T follicular helper cell (primary cell): ENCODE measurements at places on chromosomes 12 and 14.
A peak's percentile ranks its signal among the peaks of the same experiment; 100 is the strongest.

DNA sequence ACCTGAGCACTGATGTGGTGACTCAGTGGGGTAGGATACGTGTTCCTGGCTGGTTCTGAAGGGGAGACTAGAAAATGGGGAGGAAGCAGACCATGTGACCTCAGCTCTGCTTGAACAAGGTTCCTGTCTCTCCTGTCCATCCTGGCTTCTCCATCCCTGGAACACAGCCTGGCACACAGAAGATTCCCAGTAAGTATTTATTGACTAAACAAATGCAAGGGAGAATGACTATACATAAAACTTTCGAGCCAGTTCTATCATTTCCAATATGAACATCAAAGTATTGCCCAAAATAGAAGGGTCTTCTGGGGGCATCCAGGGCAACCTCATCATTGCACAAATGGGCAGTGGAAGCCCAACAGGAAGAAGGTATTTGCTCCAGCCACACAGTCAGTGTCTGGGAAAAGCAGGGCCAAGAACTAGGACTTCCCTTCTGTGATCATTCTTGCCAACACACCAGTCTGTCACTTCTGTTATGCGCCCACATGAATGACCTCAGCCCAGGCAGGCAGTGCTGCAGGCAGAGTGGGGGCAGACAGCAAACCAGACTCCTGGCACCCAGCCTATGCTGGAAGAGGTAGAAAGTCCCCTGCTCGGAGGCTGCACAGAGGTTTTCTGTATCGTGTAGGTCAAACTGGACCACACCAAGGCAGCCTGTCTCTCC is 5.6 kb upstream of the SERPINA9 start:
- DNase-seq: no peak

DNA sequence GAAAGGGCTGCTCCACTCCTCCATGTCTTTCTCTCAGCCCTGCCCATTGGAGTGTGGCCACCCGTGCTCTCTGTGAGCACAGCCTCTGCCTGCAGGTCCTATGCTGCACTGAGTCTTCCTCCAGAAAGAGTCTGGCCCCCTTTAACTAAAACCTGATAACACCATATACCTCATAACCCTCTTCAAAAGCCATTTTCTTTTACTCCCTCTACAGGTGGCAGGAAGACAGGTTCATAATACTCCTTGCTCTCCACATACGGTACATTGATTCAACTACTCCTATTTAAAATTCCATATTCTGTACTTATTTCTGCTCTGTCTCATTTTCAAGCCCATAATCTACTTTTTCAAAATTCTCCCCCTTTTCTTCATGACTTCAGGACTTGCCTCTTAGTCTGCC is 144.0 kb downstream of the HELB start:
- no peak for DNase-seq

- DNase-seq: no peak
Measured at GRCh38 chr12:113758165-113758924, 207.8 kb downstream of the RBM19 start.

GRCh38 chr14:63286071-63286470 is 32.7 kb downstream of the GPHB5 start:
- no peak for DNase-seq

- no peak for DNase-seq
Measured at GRCh38 chr14:35539969-35540368, 6.0 kb downstream of the INSM2 start.

DNA sequence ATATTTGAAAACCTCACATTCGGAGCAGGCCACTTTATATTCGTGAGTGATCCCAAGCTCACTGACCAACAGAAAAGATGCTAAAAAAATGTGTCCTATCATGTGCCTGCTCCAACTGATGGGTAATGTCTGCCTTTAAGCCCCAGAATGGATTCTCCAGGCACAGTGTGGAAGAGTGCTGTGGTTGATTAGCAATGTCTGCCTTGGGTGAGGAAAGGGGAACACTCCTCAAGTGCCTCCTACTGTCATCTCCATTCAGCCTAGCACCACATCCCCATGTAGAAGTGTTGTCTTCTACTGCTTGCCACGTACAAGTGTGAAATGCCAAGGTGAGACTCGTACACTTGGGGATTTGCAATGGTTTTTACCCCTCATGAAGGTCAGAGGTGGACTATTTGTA is 199.3 kb downstream of the SLC41A2 start:
- no peak for DNase-seq

DNA sequence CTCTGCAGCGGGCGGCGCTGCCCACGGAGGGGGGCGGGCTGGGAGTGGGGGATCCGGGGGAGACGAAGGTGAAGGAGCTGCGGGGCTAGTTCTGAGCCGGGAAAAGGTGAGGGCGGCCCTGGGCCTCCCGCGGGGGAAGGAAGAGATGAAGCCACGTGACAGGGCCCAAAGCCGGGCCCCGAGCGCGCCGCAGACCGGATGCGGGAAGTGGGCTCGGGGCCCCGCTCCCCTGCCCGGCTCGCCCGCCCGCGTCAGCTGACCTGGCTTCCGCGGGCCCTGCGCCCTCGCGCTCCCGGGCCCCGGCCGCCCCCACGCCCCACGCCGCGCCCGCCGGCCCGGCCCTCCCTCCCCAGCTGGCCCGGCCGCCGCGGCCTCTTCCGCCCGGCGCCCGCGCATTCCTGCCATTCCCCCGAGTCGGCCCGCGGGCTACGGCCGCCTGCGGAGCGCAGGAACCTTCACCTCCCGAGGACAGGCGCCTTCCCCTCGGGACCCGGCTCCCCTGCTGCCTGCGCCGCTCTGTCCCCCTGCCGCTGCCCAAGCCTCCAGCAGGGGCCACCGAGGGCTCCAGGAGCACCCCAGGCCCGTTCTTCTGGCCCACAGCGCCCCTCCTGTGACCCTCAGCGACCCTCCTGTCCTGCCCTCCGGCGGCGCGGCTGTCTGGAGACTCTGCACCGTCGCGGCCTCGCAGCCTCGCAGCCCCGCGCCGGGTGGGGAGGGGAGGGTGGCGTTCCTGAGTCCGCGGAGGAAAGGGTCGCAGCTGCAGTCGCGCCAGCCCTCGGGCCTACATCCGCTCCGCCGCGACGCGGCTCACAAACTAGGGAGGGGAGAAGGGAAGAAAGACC is 20.4 kb downstream of the NINJ2 start:
- peak; percentile 57 for DNase-seq

GRCh38 chr14:63383776-63384367 is 65.1 kb upstream of the GPHB5 start:
- DNase-seq: no peak

DNA sequence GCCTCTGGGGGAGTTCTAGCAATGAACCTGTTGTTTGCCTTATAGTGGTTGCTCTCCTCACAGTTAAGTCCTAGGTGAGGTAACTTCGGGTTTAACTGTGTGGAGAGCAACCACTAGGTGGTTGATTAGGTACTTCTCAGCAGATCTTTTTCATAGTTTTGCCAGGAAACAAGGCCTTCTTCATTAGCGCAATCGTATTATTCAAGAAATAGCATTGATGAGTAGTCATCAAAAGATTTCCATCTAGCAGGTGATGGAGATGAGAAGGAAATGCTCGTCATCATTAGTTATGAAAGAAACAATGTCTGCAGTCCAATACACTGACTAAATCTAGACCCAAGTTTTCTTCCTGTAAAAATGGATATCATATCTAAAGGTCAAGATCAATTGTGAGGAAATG is 923.3 kb downstream of the AACS start:
- no peak for DNase-seq

GRCh38 chr12:29707846-29708245 is 75.9 kb downstream of the TMTC1 start:
- no peak for DNase-seq

- no peak for DNase-seq
Measured at GRCh38 chr14:37889087-37889486, 293.7 kb downstream of the TTC6 start.

GRCh38 chr14:54646626-54647025 is 79.7 kb downstream of the SAMD4A start:
- no peak for DNase-seq

- DNase-seq: no peak
Measured at GRCh38 chr14:32821964-32822653, 116.6 kb upstream of the NPAS3 start.

GRCh38 chr12:132740652-132741051 is 21.0 kb downstream of the ANKLE2 start:
- DNase-seq: no peak

DNA sequence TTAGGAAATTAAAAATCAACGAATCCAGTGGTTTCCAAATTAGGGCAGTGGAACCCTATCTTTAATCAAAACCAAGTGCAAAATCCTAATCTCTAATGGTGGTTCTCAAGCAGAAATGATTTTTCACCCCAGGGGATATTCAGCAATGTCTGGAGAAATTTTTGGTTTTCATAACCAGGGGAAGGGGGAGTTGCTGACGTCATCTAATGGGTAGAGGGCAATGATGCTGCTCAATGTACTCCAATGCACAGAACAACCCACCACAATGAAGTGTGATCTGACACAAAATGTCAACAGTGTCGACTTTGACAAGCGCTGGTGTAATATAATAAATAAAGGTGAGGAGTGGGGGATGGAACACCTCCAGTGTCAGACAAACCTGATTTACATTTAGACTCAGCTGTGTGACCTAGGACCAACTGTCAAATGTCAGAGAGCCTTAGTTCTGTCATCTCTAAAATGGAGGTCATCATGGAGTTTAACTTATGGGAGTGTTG is 81.5 kb downstream of the CMKLR1 start:
- no peak for DNase-seq

GRCh38 chr12:124597041-124597440 is 29.6 kb upstream of the NCOR2 start:
- no peak for DNase-seq

DNA sequence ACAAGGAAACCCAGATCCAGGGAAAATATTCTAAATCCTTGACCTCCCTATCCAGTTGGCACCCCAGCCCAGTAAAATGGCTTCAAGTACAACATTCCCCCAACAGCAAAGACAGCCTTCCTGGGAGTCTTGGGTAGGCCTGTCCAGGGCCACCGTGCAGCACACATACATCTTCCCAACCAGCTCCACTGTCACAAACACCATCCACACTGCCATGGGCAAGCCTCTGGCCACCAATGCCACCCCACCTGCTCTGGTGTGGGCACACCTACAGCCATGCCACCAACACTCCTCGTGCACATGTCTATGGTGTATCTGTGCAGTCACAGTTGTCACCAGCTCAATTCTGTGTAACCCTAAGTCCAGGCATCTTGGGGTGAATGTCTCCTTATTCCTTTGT is 193.2 kb downstream of the DAD1 start:
- DNase-seq: no peak

GRCh38 chr14:55739967-55740648 is 160.1 kb downstream of the KTN1 start:
- DNase-seq: no peak

DNA sequence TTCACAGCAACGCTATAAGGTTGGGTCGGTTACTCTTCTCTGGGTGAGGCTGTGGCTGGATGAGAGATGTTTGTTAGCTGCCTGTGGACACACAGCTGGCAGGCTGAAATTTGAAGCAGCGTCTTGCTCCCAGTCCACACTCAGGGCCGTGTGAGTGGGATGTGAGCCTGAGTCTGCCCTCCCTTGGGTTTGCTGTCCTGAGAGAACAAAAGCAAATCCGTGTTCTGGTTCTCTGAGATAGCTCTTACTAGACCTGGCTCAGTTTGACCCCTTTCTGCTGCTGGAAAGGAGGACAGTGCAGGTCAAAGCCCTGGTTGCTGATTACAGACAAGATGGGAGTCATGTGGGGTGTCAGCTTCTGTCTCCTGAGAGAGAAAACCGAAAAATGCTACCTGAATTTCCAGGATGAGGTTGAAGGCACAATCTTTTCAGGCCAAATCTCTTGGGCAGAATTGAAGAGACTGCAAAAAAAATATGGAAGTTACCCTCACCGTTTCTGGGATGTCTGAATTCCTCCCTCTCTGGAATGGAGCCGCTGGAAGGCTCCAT is 270.8 kb downstream of the ZFP36L1 start:
- no peak for DNase-seq

GRCh38 chr14:34373191-34373590 is 88.8 kb downstream of the SPTSSA start:
- DNase-seq: no peak

GRCh38 chr12:25065035-25065434 is 116.1 kb upstream of the BCAT1 start:
- no peak for DNase-seq

DNA sequence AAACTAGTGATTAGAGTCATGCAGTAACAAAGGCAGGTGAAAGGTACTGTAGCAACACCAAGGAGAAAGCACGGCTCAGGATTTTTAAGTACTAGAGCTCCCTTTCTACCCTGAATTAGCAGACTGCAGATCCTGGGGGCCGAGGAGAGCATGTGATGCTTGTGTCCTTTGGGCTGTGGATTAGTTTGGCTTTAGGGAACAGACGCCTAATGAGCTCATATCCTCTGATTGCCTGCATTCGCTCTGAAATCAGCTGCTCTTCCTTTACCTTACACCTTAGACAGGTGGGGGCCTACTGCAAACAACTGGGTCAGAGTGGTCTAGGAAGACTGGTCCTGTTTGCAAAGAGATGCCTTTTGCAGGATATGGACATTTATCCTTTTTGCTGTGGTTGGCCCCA is 2.2 kb downstream of the PIP4K2C start:
- DNase-seq: no peak

DNA sequence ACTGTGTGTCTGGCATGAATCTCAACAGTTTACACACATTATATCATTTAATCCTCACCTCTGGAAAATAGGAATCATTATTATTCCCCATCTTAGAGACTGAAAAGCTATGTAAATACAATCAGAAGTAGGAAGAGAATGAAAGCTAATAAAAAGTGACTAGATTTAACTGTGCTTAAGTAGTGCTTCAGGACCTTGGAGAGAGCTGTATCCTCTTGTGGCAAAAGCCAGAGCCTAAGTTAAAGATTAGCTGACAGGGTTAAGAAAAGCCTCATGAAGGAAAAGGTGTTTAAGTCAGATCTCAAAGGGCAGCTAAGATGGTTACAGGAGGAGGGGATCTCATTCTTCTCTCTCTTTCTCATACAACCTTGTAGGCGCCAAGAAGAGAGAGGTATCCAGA is 65.3 kb upstream of the TMEM233 start:
- DNase-seq: no peak

DNA sequence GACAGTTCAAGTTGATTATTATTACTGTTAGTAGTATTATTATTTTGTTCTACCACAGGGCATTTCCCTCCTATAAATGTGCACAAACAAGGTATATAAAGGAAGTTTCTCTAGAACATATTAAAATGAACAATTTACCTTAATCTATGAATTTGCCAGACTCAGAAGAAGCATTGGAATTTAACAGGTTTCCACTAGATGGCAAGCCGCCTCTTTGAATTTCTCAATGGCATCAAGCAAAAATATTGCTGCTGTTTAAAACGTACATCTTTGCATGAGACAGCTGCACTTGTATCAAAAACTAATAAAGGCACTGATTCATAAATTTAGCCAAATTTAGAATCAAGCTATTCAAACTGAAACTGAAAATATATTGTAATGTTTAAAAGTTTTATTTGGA is 34.6 kb upstream of the MIS18BP1 start:
- no peak for DNase-seq
